Upper lobe of left lung (tissue), 6 donors: ENCODE measurements at places on chromosomes 12 and 14.

GRCh38 chr12:93699271-93700145 lies 22.3 kb downstream of the CRADD start:
- DNase-seq, result no peak

GRCh38 chr12:116717466-116718437 lies 20.1 kb downstream of the SPRING1 start:
- peak; percentile 55 for DNase-seq

DNA sequence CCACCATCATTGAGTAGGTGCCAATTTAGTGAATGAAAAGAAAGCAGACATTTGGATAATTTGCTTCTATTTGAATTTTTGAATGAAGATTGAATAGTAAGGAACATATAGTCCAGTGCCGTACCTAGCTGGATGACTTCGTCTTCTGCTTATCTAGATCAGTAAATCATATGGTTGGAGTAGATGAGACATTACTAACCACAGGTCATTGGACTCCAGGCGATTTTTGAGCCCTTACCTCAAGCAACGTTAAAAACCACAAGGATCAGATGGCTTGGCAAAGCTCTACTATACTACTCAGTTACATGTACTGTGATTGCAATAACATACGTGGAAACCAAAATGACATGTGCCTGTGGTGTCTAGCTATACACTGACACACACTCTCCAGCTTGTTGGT lies 1.7 kb upstream of the SPATS2 start:
- DNase-seq, result no peak

DNA sequence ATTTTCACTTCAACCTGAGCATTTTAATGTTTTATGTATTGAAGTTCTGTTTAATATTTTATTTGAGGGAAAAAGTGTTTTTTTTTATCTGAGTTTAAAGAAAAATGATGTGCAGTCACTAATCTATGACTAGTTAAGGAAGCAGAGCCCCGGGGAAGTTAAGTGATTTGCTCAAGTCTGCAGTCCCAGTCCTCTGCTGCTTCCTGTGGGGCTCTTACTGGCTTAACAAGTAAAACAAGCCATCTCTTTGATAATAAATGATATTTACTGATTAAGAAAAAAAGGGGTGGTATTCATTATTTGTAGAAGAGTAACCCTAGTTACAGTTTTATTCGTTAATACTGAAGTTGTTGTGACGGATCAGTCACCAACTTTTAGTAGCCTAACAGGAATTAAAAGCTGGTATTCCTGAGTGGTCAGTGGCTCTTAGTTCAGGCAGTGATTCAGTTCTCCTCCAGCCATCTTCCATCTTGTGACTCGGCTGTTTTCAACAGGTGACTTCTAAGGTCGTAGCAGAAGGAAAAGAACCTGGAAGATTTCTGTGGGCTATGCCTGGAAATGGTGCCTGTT lies 21.7 kb downstream of the BICDL1 start:
- no peak for DNase-seq

DNA sequence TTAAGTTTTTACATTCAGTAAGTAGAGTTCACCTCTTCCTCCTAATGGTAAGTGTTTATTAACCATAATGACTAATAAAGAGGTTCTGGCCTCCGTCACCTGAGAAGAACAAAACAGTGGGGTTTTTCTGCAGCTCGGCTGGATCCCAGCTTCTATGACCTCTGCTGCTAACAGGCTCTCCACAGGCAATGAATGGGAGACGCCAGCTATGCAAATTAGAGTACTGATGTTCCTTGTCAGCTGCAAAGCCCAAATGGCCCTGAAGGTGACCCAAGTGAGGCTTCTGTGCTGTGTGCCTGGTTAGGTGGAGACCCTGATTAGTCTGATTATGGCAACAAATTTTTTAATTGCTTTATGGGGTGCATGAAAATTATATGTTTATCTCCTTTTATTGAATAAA lies 218.1 kb downstream of the APAF1 start:
- no peak for DNase-seq

DNA sequence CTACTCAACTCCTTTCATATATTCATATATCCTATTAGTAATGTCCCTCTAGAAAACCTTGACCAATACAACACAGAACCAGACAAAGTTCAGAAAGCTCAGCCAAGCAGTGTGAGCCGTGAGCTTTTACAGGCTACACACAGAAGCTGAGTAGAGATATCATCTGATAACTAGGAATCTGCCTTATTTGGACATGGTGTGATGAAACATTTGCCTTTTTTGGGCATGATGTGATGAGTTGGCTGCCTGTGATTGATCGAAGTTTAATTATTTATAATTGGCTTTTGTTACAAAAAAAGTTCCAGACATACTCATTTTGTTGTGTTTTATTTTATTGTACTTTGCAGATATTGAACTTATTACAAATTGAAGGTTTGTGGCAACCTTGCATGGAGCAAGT lies 46.6 kb downstream of the TESPA1 start:
- DNase-seq, result no peak

- DNase-seq, result no peak
Observed at GRCh38 chr12:38156497-38157245, 159.9 kb upstream of the ALG10B start.

DNA sequence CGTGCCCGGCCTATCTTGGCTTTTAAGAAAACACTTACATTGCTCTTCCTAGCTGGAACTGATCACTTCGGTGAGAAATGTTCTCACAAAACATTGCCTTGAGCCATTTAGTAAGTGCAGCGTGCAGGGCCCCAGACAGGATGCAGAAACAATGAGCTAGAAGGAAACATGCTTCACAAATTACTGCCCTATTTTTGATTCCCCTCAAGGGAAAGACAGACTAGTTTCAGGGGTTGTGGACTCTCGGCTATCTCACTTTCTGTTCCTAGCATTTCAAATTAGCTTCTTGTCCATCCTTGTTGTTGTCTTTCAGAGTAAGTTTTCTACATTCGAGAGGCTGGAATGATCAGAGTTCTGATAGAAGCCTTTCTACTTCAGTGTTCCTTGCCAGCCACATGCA lies 21.6 kb downstream of the TGFB3 start:
- DNase-seq, result no peak
